Stimulated activated CD8-positive, alpha-beta memory T cell treated with anti-CD3 and anti-CD28 coated beads, Interleukin-2, amount 100 ng/mL, for 48 hours (primary cell): ENCODE measurements at places on chromosomes 4 and X.

DNA sequence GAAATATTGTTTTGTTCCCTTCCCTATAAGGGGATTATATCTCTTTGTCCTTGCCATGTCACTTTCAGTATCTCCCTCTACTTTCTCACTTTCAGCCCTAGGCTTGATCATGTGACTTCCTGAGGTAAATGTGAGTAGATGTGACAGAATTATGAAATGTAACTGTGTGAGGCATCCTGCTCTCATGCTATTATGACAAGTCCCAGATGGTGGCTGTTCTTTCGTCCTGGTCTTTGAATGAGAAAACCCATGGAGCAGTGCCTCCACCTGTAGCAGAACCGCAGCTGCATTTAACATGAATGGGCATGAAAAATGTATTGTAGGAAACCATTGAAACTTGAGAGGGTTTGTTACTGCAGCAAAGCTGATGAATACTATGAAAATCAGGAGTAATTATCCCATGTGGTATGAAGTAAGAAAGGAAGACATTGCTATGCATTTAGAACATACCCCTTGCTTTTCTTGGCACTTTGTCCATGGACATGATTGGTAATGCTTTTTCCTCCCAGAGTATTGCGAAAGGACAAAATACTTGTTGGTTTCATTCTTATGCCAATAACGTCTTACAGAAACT lies 202.2 kb upstream of the GPRIN3 start:
- DNase-seq: no peak

DNA sequence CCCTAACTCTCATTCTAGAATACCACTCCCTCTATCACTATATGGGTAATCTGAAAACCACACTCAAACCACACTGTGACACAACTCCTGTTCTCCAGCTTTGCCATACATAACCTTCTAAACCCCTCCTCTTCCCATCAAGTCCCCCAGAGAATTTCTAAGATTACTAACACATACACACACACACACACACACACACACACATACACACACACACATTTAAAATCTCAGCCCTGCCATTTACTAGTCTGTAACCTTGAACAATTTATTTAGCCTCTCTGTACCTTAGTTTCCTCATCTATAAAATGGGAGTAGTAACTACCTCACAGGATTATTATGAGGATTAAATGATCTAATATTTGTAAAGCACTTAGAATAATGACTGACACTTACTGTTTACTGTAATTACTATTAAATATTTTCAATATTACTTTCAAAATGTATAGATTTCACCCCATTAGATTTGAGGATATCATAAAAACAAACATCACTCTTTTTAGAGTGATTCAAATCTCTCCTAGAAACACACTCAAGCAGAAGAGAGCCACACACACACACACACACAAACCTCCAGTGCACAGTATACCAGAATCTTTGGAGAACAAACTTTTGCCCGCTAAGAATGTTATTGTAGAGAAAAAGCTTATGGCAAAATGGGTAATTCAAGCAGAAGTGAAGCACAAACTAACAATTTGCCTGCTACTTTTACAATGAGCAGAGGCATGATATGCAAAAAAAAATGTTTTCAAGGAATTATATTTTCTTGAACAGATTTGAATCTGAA lies 3.8 kb downstream of the ANKRD50 start:
- no peak for DNase-seq

GRCh38 chr4:168478868-168479267 lies 1.4 kb downstream of the DDX60L start:
- DNase-seq: no peak

- DNase-seq: no peak
Measured at GRCh38 chrX:7219153-7219705, 71.3 kb upstream of the PUDP start.
